ENCODE measurements at places on chromosomes 3 and 15.

GRCh38 chr3:72950372-72950771 lies 46.2 kb upstream of the PPP4R2 start:
- no peak for DNase-seq

DNA sequence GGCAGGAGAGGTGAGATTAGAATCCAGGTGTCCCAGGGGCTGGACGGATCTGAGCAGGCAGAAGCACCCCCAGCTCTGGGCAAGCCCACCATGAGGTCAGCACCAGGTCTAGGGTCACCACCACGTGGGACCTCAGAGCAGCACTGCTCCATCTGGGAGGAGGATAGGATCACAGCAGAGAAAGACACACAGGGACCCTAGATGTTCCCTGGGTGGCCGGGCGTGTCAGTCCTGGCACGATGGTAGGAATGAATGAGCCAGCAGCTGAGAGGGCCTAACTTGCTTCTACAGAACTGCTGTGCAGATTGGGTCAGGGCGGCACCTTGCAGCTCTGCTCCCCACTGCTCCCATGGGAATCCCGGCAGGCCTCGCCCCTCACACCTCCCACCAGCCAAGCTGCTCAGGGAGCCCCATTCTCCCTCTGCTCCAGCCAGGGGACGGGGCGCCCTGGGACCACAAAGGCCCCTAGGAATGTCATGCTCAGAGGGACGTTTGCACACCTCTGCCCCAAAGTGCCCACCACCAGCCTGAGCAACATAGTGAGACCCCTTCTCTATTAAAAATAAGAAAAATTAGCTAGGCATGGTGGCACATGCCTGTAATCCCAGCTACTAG lies 66.3 kb downstream of the ZNF445 start:
- no peak for DNase-seq

- no peak for DNase-seq
These were observed 33.3 kb downstream of the ANKDD1A start for GRCh38 chr15:64944961-64945360.

DNA sequence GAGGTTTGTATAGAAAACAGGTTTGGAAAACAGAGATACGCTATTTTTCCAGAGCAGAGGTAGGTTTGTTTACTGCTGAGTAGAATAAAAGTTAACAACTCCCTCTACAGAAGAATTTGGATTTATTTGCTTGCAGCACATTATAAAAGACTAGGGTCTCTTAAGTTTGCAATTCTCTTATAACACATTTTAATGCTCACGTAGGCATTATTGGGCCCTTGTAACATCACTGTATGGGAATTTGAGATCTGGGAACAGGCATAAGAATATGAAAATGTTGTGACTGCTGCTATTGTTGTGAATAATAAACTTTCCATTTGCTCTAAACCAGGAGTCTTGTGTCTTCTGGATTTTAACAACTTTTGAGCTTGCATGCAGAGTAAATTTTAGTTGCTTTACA lies 128.3 kb upstream of the CADM2 start:
- no peak for DNase-seq

DNA sequence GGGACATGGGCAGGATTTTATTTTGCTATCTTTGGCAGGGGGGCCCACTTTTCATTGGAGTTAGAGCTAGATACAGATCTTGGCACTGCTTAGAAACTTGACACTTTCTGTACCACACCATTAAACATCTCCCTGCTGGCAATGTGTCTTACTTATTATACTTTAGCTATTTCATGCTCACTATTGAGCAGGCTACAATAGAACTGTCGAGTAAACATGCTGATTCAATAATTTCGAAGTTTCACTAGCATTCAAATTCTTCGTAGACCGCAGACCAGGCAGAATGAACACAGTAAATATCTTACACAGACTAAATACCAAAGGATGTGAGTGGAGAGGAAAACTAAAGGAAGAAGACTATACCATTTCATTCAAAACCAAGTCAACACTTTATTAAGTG lies 180.8 kb downstream of the UNC13C start:
- DNase-seq, result no peak

GRCh38 chr3:39139442-39139841 lies 13.9 kb downstream of the CSRNP1 start:
- no peak for DNase-seq

GRCh38 chr15:42185801-42186200 lies 22.3 kb downstream of the VPS39 start:
- no peak for DNase-seq

DNA sequence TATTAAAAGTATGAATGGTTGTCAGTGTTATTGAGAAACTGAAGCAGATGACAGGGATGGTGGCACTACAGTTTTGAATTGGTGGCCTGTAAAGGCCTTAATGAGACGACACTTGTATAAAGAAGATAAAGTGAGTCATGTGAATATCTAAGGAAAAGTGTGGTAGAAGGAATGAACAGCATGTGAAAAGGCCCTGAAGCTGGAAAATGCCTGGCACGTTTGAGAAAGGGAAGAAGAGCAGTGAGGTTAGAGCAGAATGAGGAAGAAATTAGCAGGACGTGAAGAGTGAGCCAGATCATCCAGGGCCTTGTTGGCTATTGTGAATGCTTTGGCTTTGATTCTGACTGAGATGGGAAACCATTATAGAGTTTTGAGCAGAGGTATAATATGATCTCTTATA lies 387.6 kb upstream of the DPH6 start:
- DNase-seq, result no peak

All from AML-193 (cell line).